ENCODE measurements at places on chromosomes 16 and 17. TPM values are rescaled to one million over a fixed set of nuclear protein-coding genes. Genes with fewer than 3 reads are reported as not detected.

GRCh38 chr17:80009391-80010282 is 26.0 kb downstream of the TBC1D16 start:
- no peak for DNase-seq

DNA sequence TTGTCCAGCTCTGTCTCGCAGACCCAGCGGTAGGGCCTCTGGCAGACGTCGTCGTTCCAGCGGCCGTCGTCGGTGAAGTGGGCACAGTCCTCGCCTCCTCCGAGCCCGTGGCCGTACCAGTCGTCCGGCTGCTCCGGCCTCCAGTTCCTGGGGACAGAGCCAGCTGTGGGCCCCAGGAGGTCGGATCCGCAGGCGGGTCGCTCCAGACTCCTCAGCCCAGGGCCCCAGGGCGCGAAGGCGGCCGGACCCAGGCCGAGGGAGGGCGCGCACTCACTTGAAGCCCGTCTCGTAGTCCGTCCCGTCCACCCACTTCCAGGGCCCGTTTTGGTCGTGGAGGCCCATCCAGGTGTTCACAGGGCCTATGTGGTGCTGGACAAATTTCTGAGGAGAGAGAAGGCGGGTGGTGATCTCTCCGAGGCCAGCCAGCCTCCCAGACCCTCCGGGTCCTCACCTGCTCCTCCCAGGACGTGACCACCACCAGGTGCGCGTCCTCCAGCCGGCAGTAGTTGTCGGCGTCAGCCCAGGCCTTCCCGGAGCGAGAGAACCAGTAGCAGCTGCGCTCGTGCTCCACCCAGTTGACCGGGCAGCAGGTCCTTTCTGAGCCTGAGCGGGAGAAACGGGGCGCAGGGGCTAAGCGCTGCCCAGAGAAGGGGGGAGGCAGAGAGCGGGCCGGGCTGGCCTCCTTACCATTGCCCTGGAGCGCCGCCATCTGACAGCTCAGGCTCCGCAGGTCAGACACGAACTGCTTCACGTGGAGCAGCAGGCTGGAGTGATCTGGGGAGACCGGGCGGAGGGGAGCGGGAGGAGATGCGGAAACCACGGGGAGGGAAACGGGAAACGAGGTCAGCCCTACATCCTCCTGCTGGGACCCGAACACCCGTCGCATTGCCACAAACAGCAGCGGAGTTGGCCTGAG is 5.2 kb downstream of the ASGR1 start:
- peak; percentile 73 for DNase-seq

GRCh38 chr16:69703638-69704037 is 22.7 kb downstream of the NQO1 start:
- DNase-seq: no peak

GRCh38 chr17:40307001-40307730 is 1.8 kb upstream of the RARA start:
- DNase-seq: no peak

GRCh38 chr17:45739786-45740185 is 44.3 kb upstream of the CRHR1 start:
- DNase-seq: no peak

DNA sequence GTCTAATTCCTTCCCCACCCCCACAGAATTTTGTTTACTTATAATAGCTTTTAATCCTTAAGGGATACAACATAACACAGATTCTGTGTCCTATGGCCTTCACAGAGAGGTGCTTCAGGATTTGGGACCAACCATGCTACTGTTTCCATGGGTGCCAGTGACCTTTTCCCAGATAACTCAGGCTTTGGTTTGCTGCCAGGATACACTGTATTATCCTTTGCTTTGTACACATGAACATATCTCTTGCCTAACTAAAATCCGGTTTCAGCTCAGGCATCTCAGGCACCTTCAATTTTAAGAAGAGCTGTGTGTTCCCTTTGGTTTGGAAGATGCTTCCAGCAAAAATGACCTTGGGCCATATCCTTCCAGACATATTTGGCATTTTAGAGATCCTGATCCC is 428.4 kb upstream of the CDH5 start:
- DNase-seq: no peak

DNA sequence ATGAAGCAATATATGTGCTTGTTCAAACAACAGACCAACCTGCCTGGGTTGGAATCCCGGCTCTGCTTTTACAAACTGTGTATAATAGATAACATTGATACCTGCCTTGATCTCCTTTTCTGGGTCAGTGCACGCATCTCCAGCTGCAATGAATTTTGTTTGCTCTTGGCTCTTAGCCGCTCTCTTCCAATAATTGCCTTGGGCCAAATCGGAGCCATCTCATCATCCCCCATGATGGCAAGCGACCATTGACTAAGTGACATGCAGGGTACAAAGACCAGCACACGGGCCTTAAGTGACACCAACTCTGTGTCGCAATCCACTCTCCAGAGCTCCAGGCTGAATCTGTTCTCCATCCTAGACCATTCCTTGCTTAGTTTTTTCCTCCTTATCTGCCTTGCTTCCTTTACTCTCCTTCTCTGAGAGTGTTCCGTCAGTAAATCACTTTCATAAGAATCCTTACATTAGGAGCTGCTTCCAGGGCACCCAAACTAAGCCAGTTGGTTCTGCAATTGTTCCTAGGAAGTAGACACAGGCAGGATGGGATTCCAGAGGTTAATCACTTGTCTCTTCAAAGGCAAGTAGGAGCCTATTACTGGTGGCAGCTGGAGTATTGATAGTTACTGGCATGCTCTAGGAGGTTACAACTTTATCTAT is 134.2 kb downstream of the ABCA8 start:
- no peak for DNase-seq

GRCh38 chr17:12644623-12645022 is 21.1 kb upstream of the MYOCD start:
- no peak for DNase-seq

DNA sequence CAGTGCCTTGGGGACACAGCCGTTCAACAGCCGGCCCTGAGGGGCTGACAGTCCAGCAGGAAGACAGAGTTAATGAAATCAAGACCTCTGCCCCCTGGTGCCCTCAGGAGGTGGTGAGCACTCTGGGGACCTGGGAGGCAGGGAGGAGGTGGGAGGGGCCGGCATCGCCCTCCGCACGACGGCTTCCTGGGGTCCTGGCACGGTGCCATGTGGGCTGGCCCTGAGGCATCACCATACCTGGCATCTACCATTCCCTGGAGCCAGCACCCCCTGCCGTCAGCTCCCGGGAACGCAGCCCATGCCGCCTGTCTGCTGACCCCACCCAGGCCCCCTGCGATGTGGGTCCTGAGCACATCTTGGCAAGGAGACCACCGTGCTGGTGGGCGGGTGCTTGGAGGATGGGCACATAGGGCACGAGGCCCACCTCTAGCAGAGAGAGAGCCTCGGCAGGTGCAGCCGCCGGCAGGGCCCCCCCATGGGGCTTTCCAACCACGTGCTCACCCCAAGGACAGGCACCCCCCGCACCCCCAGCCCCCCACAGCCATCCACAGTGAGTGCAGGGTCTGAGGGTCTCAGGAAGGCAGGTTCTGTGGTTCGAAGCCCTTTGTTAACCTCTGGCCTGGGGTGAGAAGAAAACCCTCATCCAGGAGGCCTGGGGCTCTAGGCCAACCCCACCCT is 52.5 kb downstream of the ZFPM1 start:
- peak; percentile 90 for DNase-seq

CDIP1 gene
- total RNA-seq: 23.5 TPM

SLFN13 gene
- total RNA-seq: 8.2 TPM

MYH1 gene
- 0.06 TPM for total RNA-seq

MGAT5B gene
- total RNA-seq: 0.44 TPM

PYY gene
- total RNA-seq: 141 TPM

HIGD1B gene
- not detected for total RNA-seq

HP gene
- 0.51 TPM for total RNA-seq

PPP1R27 gene
- 0.84 TPM for total RNA-seq

UNC119 gene
- total RNA-seq: 20.5 TPM

NR1D1 gene
- 15.0 TPM for total RNA-seq

ALOX15 gene
- total RNA-seq: 1.7 TPM

HLF gene
- 3.5 TPM for total RNA-seq

MYH8 gene
- not detected for total RNA-seq
